ENCODE measurements at places on chromosomes 12 and 14.

- DNase-seq: no peak
These were observed 100.0 kb downstream of the DUSP6 start for GRCh38 chr12:89252284-89252683.

- DNase-seq: no peak
These were observed 211.9 kb upstream of the FAR2 start for GRCh38 chr12:28937196-28937595.

- no peak for DNase-seq
These were observed 38.2 kb downstream of the DCAF5 start for GRCh38 chr14:69114763-69115162.

- DNase-seq: no peak
These were observed 17.9 kb upstream of the FAM234B start for GRCh38 chr12:13026286-13026685.

GRCh38 chr12:79559591-79559990, 131.2 kb downstream of the PAWR start:
- no peak for DNase-seq

DNA sequence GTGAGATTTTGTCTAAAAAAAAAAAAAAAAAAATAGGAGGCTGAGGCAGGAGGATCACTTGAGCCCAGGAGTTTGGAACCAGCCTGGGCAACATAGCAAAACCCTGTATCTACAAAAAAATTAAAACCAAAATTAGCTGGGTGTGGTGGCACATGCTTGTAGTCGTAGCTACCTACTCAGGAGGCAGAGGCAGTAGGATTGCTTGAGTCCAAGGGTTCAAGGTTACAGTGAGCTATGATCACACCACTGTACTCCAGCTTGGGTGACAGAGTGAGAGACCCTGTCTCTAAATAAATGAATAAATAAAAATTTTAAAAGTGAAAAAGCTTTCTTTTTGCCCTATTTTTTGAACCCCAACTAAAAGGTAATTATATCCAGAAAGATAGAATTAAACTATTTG, 113.6 kb downstream of the PEBP1 start:
- DNase-seq: no peak

- DNase-seq: peak; percentile 100
These were observed 404.6 kb downstream of the MED13L start for GRCh38 chr12:115872919-115873357.

DNA sequence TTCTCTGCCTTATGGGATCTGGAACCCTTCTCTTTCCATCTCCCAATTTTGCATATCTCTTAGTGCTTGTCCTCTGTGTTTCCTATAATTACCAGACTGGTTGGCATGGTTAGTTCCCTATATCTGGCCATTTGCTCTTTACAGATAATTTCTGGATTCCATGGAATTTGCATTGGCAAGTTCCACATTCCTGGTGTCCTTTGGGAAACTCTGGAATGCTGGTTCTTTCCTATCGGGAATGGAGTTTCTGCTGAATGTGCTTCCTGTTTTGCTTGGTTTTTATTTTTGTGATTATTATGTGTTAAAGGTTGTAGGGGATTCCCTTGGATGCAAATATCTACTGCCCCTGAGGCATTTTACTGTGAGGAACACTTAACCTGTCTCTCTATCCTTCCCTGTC, 193.0 kb upstream of the BTG1 start:
- DNase-seq: no peak

- no peak for DNase-seq
These were observed 52.6 kb downstream of the BICDL1 start for GRCh38 chr12:120041386-120042231.

DNA sequence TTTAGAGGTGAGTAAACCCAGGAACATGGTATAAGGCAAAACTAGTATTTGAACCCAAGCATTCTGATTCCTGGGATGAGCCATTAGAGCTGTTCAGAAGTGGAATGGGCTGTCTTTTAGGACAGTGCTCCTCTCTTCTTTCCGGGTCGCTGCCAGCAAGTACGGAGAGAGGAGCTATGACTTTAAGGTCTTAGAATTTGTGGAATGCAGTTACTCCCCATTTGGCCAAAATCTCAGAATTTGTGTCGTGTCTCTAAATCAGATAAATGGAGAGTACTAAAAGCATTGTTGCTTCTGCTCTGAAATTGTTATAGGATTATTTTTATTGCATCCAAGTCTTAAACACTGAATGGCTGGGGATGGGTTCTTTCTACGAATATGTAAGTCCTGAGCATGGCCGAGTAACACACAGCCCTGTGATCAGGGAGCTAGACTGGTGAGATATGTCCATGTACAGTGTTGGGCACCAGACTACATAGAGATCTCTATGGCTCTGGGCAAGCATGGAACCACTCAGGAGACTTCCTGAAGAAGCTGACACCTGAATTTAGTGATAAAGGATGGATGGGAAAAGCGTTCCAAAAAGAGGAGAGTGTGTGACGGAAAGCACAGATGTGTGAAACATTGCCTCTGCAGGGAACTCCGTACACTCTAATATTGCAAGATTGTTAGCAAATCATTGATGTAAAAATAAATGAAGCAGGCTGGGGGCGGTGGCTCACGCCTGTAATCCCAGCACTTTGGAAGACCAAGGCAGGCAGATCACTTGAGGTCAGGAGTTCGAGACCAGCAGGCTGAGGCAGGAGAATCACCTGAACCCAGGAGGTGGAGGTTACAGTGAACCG, 184.7 kb downstream of the SRGAP1 start:
- DNase-seq: no peak

- DNase-seq: no peak
These were observed 3.2 kb downstream of the SUSD6 start for GRCh38 chr14:69614592-69614991.

DNA sequence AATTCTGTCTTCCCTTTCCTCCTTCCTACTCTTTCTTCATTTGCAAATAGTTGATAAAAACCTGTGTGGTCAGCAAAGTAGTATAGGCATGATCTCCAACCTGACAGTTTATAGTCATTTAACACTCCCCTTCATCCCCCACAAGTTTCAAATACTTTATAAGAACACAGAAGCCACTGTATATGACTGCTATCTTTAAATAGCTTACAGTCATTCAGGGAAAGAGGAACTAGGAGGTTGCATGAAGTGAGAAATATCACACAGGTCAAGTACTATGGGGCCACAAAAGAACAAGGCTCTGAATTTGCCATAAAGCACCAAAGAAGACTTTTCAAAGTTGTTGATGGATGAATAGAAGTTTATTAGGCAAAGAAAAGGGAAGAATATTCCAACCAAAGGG, 431.3 kb downstream of the NPAS3 start:
- DNase-seq: no peak

DNA sequence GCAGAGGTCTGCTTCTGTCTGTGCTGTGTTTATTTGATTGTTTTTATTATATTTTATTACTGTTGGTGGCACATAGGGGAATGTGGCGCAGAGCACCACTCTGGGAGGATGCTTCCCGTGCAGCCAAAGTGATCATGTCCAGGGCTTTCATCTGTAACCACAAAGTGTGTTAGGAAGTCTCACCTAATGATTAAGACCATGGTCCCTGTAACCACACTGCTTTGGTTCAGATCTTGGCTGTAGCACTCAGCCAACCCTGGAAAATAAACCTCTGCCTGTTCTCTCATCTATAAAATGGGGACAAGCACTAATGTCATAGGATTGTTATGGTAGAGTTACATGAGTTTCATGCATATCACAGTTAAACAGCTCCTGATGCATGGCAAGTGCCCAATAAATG, 1.9 kb downstream of the RESF1 start:
- no peak for DNase-seq

DNA sequence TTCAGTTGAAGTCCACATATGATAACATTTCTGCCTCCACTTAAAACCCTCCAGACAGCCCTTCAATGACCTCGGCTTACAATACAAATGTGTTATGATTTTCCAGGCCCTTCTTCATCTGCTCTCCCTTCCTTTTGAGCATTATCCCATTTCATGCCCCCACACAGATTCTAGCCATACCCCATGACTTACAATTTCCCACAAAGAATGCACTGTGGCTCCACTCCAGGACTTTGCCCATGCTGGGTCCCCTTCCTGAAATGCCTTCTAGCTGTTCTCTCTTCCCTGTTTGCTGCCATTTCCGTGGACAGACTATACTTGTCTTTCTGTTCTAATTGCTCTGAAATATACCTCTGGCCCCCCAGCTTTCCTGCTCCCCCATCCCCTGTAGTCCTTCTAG, 963.2 kb downstream of the DIO2 start:
- DNase-seq: no peak

- no peak for DNase-seq
These were observed 27.6 kb downstream of the EML1 start for GRCh38 chr14:99820702-99821331.

DNA sequence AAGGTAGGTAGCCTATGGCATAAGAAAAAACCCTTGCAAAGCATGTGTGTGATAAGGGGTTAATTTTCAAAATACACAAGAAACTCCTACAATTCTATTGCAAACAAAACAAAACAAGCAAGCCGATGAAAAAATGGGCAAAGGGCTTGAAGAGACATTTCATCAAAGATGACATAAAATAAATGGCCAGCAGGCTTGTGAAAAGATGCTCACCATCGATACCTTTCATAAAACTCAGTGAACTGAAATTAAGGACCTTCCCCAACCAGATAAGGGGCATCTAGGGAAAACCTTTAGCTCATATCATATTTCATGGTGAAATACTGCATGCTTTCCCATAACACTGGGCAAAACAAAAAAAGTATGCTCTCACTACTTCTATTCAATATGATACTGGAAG, 131.2 kb downstream of the PPM1H start:
- DNase-seq: no peak

DNA sequence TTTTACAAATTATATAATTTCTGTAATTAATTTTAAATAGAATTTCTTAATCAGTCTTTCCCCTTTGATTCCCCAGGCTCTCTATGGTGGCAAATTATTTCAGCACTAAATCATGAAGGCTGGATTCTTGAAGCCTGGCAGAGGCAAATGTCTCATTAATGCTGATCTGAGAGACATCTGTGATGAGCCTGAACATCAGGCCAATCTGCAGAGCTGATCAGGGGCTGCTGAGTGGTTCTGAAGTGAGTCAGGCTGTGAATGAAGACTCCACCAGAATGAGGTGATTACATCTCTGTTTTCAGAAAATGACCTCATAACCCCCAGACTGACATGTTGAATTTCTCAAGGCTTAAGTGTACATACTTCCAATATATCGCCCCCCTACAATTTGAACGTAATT, 124.2 kb upstream of the MIS18BP1 start:
- DNase-seq: no peak

DNA sequence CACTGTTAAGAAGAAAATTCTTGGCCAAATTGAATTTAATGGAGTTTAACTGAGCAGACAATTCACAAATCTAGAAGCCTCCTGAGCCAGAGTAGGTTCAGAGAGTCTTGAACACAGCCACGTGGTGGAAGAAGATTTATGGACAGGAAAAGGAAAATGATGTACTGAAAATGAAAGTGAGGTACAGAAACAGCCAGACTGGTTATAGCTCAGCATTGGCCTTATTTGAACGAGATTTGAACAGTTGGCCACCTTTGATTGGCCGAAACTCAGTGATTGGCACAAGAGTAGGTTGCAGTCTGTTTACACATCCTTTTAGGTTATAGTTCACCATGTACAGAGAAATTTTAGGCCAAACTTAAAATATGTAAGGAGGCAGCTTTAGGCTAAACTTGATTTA, 9.9 kb downstream of the OAS2 start:
- no peak for DNase-seq

DNA sequence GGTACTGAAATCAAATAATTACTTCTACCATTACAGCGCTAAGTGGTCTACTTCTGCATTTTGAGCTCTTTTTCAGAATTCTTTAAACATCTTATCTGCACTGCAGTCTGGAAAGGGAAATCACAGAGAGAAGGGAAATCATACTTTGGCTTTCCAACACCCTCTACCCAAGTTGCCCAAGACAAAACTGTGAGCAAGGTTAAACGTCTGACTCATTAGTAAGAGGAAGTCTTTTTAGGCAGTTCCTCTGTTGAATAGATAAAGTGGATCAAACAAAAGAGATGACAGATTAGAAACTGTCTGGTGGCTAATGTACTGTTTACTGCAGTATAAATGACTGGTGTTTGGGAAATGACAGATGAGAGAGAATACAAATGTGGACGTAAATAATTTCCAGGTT, 858.1 kb downstream of the NRXN3 start:
- DNase-seq: no peak

GRCh38 chr12:117441751-117442150, 80.3 kb upstream of the NOS1 start:
- no peak for DNase-seq

DNA sequence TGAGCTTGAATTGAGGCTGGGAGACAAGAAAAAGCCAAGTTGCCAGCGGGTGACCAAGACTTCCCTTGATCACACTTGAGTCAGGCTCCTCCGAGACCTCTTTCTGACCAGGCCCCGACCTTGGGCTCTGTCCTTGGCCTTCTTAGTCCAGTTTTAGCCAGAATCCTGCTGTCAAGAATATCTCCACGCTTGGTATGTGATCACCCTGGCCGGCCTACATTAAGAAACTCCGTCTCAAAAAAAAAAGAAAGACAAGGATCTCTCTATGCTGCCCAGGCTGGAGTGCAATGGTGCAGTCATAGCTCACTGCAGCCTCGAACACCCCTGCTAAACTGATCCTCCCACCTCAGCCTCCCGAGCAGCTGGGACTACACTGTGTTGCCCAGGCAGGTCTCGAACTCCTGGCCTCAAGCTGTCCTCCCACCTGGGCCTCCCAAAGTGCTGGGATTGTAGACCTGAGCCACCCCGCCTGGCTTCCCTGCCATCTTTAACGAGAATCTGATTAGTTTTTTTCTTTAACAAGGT, 1.0 kb upstream of the ITPK1 start:
- no peak for DNase-seq

- peak; percentile 94 for DNase-seq
These were observed 65.9 kb downstream of the DAAM1 start for GRCh38 chr14:59254146-59254910.

All from LNCaP clone FGC (cell line).